ENCODE measurements at places on chromosomes 3 and 15.

DNA sequence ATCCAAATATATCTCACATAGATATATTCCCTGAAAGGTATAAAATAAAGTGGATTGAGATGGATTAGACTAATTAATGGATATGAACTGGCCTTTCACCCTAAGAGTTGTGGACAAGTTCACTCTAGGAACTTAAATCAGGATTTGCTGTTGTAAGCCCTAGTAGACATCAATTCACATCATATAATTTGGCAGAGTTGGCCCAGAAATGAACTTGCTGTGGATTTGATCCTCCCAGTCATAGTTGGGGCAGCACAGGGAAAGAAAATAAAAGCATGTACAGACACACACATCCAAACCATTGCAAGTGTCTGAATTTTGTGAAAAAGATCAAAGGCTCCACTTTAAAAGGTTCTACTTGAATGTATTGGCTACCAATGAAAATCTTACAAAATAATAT is 734.7 kb upstream of the NR2F2 start:
- DNase-seq: no peak

- no peak for DNase-seq
Observed at GRCh38 chr3:88137836-88138235, 11.9 kb upstream of the C3orf38 start.

DNA sequence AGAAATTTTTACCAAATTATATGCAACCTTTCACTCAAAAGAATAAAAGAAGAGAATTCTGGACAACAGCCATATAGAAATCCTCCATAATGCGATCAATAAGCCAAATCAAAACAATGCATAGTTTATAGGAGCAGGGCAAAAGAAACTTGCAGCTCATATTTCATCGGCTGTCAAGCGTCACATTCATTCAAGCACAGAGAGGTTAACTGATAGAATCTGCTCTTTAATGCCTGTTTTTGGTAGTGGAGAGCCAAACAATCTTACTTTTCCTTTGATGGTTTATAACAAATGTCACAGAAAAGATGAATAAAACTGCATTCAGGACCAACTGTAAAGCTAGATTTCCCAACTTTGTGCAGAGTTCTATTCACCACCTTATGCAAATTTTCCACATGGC is 35.4 kb downstream of the PRTG start:
- DNase-seq: no peak

- DNase-seq: no peak
Observed at GRCh38 chr15:52183562-52184173, 7.5 kb downstream of the GNB5 start.

GRCh38 chr3:153173758-153174516 is 11.9 kb downstream of the RAP2B start:
- no peak for DNase-seq

GRCh38 chr15:23773093-23773492 is 86.0 kb upstream of the NDN start:
- no peak for DNase-seq

- DNase-seq: no peak
Observed at GRCh38 chr15:50871832-50872231, 36.7 kb upstream of the AP4E1 start.
